ENCODE measurements at places on chromosomes 11 and 22.

GRCh38 chr11:123200264-123200663 lies 5.2 kb upstream of the CLMP start:
- DNase-seq = no peak

- DNase-seq = no peak
Observed at GRCh38 chr11:108838102-108838791, 173.4 kb downstream of the DDX10 start.

GRCh38 chr11:134330611-134331353 lies 1.0 kb upstream of the GLB1L2 start:
- DNase-seq = no peak

DNA sequence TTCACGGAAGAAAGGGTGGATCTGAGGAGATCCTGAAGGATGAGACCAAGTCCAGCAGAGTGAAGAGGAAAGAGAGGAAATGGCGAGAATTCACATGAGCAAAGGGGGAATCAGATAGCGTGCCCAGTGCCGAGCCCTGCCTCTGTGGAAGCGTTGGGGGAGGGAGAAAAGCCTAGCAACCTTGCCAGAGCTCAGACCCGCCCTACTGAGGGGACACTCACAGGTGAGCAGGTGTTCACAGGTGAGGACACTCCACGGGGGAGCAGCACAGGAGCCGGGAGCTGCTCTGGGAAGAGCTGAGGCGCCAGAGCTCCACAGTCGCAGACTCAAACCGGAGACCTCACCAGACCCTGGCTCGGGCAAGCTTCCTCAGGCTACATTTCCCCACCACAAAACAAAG lies 56.2 kb downstream of the MICAL3 start:
- no peak for DNase-seq

DNA sequence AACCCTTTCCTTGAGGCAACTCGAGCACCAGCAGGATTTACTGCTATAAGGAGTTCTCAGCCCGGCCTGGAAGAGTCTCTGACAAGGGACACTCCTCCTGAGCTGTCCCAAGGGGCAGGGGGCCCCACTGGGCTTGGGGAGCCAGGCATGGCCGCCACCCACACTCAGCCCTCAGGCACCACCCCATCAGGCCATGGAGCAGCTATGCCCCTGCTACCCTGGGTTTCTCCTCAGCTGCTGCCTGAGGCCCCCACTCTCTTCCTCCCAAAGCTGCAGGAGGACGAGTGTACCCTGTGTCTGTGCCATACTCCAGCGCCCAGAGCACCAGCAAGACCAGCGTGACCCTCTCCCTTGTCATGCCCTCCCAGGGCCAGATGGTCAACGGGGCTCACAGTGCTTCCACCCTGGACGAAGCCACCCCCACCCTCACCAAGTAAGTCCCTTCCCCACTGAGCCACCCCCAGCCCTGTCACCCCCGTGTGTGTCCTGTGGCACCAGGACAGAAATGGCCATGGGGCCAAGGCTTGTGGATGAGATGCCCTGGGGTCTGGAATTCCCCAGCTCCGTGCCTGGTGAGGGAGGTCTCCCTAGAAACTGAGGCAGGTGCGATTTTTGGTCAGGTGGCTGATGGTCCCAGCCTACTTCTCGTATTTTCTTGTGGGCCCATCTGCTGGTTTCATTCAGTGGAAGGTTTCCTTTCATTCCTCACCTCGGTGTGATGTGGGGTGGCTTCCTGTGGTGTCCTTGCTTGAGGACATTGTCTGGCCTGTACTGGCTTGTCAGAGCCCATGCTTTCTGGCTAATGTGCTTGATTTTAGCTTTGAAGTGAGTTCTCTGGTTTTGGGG lies 28.4 kb downstream of the TAB1 start:
- no peak for DNase-seq

DNA sequence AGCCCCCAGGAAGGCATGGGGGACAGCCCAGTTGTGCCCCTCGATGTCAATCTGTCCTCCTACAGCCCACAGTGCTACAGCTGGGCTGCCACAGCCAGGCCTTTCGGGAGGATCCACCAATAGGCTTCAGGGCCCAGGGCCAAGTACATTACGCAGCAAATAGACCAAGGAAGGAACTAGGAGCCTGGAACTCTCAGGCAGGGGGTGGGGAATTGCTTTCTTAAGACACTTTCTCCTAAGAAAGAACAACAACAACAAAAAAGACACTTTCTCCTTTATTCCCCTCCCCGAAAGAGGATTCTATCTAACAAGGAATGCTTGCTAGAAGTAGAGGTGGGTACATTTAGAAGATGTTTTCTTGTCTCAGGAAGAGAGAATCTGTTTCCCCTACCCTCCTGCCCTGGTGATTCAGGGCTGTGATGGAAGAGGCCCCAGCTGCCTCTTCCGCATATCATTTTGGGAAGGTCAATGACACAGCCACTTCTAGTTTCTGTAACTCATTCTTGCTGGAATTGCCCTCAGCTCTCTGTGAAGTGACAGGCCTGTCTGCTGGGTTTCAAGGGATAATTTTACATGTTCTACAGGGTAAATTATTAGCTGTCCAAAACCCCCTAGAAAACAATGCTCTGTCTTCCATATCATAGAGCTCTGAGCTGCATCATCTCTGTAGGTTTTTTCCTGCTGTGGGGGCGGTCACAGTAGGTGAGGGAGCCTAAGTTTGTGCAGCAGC lies 6.0 kb upstream of the MALAT1 start:
- DNase-seq = no peak

GRCh38 chr11:27205250-27205649 lies 157.8 kb downstream of the CCDC34 start:
- DNase-seq = no peak

DNA sequence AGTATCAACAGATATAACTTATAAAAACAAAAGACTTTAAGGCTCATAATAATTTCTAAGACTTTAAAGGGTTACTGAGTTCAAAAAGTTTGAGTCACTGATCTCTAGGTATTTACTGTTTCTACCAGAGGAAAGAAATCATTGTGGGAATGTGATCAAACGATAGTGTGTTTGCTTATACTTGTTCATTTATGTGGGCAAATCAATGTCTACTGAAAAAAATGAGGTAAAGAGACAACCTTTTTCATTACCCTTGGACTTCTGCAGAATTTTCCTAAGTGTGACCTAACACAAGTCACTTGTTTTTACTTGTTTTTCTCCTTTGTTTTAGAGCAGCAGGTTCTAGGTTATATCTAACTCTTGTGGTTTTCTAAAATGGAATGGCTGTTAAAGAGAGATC lies 65.4 kb downstream of the PRR5L start:
- no peak for DNase-seq

- no peak for DNase-seq
Observed at GRCh38 chr11:31671681-31672080, 139.4 kb downstream of the PAX6 start.

DNA sequence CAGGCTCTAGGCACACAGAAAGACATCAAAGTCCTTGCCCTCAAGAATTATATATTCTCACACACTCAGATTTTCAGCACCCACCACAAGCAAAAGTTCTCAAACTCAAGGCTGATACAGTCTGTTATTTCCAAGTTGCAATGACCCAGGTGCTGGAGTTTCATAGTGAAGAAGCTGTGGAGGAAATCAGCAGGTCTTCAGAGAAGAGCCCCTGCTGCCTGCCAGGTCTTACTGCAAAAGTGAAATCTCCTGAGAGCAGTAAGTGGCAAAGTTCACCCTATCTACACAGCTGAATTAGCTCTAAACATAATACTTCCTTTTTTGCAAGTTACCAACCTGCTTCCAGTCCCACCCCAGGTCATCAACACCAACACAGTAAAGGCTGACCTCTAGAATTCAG lies 64.6 kb downstream of the RPL27A start:
- DNase-seq = no peak

DNA sequence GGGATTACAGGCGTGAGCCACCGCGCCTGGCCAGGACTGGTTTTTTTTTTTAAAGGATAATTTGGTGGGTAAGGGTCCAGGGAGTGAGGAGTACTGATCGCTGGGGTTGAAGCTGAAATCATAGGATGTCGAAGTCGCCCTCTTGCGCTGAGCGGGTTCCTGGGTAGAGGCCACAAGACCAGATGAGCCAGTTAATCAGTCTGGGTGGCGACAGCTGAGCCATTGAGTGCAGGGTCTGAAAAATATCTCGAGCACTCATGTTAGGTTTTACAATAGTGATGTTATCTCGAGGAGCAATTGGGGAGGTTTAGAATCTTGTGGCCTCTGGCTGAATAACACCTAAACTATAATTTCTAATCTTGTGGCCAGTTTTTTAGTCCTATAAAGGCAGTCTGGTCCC lies 7.8 kb downstream of the APOL5 start:
- no peak for DNase-seq

DNA sequence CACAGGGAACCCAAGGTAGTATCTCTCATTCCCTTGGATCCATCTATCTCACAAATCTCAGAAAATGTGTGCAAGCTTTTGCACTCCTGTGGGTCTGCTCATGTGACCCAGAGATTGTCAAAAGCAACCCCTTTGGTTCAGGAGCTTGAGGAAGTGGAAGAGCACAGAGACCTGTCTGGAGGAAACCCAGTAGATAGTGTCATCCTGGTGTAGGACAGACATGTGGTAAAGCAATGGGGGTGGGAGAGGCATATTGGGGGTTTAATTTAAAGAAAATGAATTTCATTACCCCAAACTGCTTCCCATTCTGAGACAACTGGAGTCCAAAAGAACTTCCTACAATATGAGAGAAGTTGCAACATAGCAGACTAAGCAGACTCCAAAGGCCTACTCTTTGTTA lies 5.8 kb upstream of the MS4A14 start:
- DNase-seq = no peak
